NCI-H774 (cell line): ENCODE measurements at places on chromosomes 12 and 14.

- DNase-seq: no peak
Measured at GRCh38 chr12:117067016-117067415, 32.2 kb downstream of the TESC start.

DNA sequence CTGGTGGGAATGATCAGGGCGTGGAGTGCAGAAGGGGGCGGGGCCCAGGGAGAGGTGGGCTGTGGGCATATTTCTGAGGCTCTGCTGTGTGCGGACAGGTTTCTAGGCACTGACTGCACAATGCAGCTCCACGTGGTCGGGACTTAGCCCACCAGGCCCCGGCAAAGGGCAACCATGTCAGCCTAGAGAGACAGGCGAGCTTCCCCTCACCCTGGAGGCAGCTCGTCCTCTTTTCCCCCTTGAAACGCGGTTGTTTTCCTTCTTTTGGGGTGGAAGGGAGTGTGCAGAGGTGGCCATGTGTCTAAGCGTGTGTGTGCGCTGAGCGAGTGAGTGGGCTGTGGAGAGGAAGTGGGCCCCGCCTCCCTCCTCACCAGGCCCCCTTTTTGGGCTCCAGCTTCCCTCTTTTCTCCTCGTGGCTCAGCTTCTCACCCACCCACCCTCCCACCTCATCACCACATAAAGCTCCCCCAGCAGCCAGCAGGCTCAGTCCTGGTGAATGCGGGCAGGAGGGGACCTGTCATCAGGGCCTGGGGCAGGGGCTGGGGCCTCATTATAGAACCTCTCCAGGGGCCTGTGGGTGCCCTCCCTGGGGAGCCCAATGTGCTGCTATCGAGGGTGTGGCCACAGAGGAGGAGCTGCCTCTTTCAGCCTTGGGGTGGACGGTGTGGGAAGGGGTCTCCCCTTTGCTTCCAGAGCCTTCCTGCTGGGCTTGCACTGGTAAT, 22.0 kb downstream of the LRTM2 start:
- DNase-seq: no peak

GRCh38 chr12:130429656-130430505, 92.2 kb downstream of the PIWIL1 start:
- DNase-seq: no peak

GRCh38 chr14:81246461-81247270, 25.9 kb upstream of the GTF2A1 start:
- no peak for DNase-seq

DNA sequence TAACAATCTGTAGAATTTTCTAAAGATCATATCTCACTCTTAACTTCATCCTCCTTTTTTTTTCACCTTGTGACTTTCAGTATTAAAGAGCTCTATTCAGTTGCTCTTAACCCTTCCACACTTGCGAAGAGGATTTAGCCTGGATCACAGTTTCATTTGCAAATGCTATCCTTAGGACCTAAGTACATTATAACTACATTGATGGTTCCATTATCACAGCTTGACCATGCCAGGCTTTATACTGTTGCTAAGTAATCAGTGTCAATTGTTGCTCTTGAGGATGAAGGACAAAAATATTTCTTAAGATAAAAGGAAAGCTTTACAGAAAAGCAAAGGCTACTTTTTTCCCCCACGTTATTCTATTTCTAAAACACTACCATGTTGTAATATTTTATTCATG, 122.2 kb downstream of the PDZRN4 start:
- no peak for DNase-seq

- no peak for DNase-seq
Measured at GRCh38 chr12:77401064-77401769, 335.8 kb upstream of the E2F7 start.

DNA sequence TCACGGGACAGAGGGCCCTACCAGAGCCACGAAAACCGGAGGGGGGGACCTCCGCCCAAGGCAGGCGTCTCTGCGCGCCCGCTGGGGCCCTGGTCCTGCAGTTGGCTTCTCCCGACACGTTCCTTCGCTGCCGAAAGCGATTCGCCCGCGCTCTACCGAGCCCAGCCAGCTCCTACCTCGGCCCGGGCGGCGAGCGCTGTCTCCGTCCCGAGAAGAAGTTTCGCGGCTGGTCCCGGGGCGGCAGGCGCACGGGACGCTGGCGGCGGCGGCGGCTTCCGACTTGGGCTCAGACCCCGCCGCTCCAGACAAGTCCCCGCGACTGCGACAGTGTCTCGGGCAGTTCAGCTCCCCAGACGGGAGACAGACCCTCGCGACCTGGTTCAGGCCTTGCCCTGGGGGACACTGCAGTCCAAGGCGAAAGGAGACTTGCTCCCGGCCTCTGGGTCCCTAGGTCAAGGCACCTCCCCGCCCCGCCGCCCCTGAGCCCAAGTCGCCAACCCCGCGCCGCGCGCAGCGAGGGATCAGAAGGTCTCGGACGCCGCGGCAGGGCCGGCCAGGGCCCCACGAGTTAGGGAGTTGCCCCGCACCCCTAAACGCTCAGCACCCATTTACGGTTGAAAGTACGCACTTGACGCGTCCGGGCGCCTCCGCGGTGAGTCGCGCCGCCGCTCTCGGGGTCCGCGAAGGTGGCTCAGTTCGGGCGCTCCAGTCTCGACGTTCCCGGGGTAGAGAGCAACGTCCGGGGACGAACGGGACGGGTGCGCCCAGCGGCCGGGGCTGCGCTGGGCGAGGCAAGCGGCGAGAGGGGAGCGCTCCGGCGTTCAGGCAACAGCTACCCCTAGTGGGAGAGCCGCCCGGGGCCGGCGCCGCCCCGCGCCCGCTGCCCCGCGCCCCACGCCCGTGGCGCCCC, 1.4 kb upstream of the DIO3 start:
- DNase-seq: no peak

DNA sequence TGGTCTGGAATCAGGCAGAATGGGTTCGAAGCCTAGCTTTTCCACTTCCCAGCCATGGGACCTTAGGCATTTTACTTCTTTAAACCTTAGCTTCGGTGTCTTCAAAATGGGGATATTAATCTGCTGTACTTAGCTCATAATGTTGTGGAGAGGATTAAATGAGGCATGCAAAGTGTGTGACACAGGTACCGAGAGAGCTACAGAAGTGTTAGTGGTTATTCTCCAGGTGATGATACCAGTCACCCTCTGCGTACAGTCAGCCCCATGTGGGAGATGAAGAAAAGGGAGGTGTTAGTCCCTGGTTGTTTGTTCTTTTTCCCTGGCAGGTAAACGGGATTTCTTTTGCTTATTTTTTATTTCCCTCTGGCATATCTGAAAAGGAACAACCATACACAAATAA, 212.1 kb downstream of the PHLDA1 start:
- no peak for DNase-seq

GRCh38 chr14:67345583-67345982, 14.0 kb downstream of the ATP6V1D start:
- DNase-seq: no peak

- DNase-seq: no peak
Measured at GRCh38 chr14:67435603-67436002, 23.6 kb upstream of the PLEK2 start.

- no peak for DNase-seq
Measured at GRCh38 chr12:67758521-67758920, 110.0 kb downstream of the DYRK2 start.

- no peak for DNase-seq
Measured at GRCh38 chr12:22981711-22982110, 356.7 kb downstream of the ETNK1 start.
